IMR-90 (cell line): ENCODE measurements at places on chromosomes 11 and 22. TPM values are rescaled to one million over a fixed set of nuclear protein-coding genes. Genes with fewer than 3 reads are reported as not detected.

DNA sequence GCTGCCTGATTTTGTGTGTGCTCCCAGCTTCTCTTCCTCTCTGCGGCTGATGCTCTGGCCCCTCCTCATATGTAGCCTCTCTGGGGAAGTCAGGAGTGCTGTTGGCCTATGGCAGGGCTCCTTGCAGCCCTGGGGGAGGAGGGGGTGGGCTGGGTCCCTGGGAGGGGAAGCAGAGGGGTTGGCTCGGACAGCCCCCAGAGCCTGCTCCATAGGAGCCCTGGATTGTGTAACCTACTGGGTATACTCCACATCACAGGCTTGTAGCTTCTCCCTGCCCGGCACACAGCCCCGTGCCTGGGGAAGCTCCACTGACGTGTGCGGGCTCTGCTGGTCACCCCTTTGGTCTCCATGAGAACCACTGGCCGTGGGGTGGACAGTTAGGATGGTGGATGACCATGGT lies 113.8 kb downstream of the ST3GAL4 start:
- no peak for DNase-seq

The MAP6 gene
- total RNA-seq, result 2.5 and 3.0 TPM in 2 replicates

DNA sequence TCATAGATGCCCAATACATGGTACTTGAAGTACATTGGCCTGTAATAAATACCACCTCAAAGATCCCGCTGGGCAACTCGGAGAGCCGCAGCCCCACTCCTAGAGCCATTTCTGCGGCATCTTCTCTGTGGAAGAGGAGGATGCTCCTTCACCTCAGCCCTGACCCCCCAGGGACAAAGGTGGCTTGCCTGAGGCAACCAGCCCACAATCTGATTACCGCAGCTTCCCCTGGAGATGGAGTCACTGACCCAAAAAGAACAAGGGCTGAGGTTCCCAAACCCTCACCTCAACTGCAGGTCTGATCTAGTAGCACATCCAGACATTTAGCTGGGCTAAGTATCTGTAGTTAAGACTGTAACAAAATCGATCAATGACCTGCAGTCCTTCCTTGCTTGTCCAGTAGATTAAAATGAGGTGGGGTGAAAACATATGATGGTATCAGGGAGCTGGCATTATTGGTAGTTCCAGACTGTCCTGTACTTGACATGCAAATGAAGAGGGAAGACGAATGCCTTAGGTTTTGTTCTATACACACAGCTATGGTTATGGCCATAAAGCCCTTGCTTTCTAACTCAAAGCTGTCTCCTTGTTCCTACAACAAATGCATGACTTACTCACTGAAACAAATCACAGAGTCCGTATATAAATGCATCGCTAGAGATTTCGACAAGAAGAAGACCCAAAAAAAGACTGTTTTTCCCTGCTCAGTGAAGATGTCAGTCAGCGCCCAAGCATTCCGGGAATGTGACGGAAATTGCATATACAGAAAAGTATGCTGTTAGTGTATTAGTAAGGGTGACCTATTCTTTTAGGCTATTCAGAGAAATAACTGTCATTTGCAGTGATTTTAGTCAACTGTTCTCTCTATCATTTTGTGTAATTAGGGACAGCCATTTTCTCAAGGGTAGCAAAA lies 33.7 kb downstream of the C11orf71 start:
- peak; percentile 92 for DNase-seq

The FAM180B gene
- not detected in 2 replicates for total RNA-seq

- no peak for DNase-seq
Observed at GRCh38 chr11:10461276-10461790, 6.3 kb downstream of the AMPD3 start.

GRCh38 chr11:117620659-117621058 lies 176.4 kb downstream of the DSCAML1 start:
- DNase-seq, result no peak

DNA sequence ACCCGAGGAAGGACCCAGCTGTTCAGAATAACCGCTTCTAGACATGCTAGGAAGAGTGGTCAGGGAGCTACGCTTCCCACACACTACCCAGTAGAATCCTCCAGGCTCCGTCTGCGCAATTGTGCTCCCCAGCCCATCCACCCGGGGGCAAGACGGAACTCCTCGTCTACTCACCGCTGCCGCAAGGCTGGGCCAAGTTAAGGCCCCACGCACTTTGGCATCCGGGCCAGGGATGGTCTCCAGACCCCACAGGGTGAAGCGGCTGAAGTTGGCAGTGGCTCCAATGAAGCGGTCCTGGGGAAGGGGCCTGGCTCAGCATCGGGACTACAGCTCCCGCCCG lies 757 bp downstream of the RNASEH2C start:
- DNase-seq, result peak; percentile 36

- DNase-seq, result peak; percentile 15
Observed at GRCh38 chr11:71342951-71343827, 90.8 kb upstream of the SHANK2 start.

DNA sequence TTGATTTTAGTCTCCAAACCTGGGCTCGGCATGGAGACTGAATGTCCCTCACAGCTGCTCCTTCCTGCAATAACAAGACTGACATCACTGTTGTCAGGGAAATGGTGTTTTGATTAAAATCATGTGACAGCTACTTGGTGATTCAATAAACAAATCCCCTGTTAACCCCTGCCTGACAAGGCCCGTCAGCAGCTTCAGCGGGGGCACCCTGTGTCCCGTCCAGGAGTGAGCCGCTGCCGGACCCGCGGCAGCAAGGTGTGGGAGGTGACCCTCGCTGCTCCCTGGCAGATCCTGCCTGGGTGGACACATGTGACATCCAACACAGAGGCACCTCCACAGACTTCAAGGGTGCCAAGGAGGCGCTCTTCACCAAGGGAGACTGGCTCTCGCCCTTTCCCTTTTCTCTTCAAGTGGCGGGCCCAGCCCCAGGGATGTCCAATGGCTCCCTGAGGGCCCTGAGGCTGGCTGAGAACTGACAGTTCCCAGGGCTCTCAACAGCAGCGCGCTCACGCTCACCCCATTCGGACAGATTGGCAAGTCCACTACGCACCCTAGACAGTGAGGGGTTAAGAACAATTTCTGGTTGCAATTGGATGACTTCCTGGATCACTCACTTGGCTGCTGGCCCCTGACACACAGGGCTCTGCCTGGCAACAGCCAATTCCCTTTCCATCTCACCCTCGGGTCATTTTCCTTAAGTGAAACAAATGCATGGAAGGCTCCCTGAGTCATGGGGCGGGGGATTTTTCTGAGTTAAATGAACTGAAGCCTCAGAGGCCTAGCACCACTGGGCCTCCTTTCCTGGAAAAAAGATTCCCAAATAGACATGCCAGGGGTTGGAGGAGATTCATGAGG lies 30.7 kb downstream of the PPP2R1B start:
- DNase-seq, result peak; percentile 99

The FJX1 gene
- 8.1 and 8.4 TPM in 2 replicates for total RNA-seq

GRCh38 chr11:7899418-7899817 lies 31.6 kb downstream of the OR10A6 start:
- no peak for DNase-seq

DNA sequence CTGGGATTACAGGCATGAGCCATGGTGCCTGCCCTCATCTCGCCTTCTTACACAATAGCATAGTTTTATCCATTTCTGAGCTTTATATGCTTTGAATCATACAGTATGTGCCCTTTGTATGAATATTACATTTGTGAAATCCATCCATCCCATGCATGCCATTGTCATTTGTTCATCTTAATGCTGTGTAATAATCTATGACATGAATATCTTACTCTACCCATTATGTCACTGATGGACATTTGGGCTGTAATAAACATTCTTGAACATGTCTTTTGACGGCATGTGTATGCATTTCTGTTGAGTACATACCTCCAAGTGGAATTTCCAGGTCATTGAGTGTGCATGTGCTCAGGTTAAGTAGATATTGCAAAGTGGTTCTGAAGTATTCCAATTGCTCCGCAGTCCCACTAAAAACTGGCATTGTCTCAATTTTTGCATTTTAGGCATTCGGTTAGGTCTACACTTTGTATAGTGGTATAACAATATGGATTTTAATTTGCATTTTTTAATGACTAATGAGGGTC lies 339.3 kb upstream of the SYN3 start:
- peak; percentile 1 for DNase-seq

DNA sequence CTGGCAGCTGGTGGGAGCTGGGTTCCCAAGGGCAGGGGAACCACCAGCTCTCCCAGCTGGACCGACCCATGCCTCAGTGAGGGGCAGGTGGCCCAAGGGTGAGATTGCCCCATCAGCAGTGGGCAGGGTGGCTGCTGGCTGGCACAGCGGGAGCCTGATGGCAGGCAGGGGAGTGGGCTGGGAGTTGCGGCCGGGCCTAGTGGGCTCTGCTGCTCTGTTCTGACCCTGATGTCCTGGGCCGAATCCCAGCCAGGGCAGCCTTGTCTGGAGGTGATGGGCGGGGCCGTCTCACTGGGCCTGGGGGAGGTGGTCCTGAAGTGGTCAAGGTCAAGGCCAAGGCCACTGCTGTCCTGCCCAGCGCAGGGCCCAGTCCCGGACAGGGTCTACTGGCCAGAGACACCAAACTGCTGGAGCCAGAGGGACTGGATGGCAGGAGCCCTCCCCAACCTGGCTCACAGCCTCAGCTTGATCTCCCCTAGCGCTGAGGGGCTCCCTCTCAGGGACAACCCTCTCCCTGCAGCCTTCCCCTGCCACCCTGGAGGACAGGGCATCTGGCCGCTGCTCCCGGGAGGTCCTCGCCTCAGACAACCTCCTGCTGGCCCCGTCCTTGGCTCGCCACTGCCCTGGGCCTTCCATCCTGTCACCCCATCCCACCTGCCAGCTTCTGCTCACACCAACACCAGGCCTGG lies 26.5 kb upstream of the PPARA start:
- DNase-seq, result no peak

DNA sequence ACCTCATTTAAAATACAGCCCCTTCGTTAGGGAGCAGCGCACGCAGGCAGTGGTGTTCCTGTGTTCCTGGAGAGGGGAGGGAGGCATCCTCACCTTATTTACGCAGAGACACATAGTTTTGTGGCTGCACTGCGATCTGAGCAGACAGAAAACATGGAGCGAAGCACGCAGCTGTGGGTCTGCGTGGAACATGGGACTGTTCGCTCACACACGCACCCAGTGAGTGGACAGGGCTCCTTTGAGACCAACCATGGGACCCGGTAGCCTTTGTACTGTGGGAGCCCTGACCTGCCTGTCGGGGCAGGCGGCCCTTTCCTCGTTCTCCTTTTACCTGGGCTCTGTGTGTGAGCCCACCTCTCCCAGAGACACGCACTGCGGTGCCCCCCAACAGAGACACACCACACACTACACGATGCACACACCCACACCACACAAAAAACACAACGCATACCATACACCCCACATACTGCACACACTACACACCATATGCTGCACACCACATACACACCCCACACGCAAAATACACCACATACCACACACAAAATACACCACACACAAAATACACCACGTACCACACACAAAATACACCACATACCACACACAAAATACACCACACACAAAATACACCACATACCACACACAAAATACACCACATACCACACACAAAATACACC lies 1245.7 kb downstream of the BRD1 start:
- DNase-seq, result no peak

GRCh38 chr11:121418625-121419114 lies 33.4 kb upstream of the SORL1 start:
- DNase-seq, result no peak

- DNase-seq, result no peak
Observed at GRCh38 chr11:73965764-73966121, 14.9 kb downstream of the DNAJB13 start.

- DNase-seq, result no peak
Observed at GRCh38 chr11:10317776-10318526, 13.1 kb downstream of the ADM start.

The TMEM25 gene
- total RNA-seq, result 14.0 and 14.2 TPM in 2 replicates

The GAL gene
- total RNA-seq, result 0.28 TPM in 1 of 2 replicates, not detected in the other

GRCh38 chr11:118295199-118295598 lies 9.3 kb upstream of the CD3E start:
- no peak for DNase-seq

DNA sequence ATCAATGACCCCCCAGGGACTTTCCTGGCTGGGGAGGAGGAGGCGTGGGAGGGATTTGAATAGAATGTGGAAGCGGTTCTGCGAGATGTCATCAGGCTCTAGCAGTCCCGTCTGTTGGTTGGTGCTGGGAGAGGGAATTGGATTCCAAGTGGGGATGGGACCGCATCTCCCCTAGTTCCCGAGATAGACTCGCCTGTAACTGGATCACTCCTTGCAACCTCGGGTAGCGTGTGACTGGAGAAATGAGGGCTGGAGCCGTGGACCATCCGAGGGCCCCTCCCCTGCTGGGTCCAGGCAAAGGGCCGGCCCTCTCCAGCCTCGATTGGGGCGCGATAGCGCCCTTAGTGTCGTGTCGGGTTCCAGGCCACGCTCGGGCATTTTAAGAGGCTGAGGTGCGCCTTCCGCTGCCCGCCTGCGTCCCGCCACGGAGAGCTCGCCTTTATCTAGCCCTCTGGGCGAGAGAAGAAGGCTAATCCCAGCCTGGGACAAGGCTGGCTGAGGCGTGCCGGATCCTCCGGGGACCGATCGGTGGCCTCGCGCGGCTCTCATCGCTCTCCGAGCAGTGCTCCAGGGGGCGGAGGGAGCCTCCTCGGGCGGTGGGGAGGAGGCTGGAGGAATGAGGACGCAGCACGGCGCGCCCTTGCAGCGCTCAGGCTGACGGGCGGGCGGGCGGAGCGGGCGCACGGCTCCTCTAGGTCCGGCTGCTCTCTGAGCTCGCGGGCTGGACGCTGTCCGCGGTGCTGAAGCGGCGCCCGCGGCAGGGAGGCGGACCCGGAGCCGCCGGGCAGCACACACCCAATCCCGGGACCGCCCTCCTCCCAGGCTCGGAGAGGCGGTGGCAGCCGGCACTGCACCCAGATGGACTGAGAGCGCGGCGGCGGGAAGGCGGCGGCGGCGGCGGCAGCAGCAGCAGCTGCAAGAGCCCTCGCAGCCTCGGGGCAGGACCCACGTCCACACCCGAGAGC lies 107.8 kb downstream of the OSBP2 start:
- DNase-seq, result peak; percentile 90

The CASP1 gene
- 24.7 and 31.2 TPM in 2 replicates for total RNA-seq

The SLC22A6 gene
- total RNA-seq, result not detected in 2 replicates

GRCh38 chr11:69848201-69848600 lies 29.0 kb upstream of the FGF3 start:
- DNase-seq, result peak; percentile 32

The LARGE2 gene
- total RNA-seq, result not detected in 2 replicates
